Stimulated activated CD4-positive, alpha-beta T cell treated with anti-CD3 and anti-CD28 coated beads, TNF-alpha, amount 100 ng/mL, for 48 hours (primary cell): ENCODE measurements at places on chromosomes 5 and 9.

DNA sequence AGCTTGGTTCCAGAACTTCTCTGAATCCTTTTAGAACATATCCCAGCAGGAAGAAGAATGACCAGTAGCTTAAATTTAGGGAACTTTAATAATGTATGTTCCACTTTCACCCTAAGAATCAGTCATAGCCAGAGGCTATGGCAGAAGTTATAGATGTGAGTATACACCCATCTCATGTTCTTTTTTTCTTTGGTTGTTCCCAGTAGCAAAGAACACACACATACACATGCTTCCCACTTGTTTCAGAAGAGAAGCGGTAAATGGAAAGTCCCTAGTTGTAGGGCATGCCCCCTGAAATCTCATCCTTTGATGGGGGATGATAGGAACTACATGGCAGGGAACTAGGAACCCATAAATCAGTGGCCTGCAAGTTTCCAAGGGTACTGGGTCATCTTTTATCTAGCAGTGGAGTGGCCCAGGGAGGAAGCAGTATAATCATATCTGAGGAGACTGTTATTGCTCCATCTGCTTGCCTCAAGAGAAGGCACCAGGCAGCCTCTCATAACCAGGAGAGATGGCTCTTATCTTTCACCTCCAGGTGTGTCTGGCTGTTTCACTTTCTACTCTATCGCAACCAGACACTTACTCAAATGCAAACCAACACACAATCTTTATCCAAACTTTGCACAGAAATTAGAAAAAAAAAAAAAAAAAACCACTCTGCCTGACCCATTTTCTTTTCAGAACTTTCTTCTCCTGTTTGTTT is 109.5 kb downstream of the SNCAIP start:
- no peak for DNase-seq

GRCh38 chr9:22622815-22623214 is 176.2 kb downstream of the DMRTA1 start:
- DNase-seq = no peak

GRCh38 chr9:136975644-136976043 is 1.7 kb upstream of the PTGDS start:
- DNase-seq = no peak

DNA sequence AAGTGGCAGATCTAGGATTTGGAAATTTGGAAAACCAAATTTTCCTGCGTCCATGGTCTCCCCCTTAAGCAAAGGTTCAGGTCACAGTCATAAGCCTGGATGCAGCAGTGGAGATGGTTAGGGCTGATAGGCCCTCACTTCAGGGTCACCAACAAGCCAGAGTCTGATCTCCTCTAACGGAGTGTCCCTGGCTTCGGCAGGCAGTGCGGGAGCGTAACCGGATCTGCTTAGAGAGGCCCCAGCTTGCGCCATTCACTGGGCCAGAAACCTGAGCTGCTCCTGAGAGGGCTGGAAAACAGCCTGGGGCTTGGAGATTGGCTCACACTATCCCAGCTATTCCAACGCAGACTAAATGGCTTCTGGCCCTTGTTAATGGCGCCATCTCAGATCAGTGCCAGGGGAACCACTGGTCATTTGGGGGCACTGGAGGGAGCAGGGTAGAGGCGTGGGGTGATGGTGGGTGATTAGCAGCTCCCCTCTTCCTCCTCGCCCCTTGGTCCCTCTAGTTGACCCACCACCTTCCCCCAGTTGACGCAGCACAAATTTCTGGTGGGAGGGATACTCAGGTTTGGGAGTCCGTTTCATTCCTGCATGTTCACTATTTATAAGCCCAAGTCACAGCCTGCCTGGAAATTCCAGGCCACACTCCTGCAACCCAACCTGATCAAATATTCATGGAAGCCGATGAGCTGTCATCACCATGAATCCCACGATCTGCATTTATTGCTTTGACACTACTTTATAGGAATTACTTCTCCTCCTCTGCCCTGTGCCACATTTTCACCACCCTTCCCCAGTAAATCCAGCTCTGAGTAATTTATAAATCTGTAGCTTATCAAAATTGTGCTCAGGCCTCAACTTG is 134.6 kb upstream of the CPEB4 start:
- DNase-seq = no peak

GRCh38 chr5:121378559-121379359 is 472.9 kb upstream of the FTMT start:
- DNase-seq = no peak

DNA sequence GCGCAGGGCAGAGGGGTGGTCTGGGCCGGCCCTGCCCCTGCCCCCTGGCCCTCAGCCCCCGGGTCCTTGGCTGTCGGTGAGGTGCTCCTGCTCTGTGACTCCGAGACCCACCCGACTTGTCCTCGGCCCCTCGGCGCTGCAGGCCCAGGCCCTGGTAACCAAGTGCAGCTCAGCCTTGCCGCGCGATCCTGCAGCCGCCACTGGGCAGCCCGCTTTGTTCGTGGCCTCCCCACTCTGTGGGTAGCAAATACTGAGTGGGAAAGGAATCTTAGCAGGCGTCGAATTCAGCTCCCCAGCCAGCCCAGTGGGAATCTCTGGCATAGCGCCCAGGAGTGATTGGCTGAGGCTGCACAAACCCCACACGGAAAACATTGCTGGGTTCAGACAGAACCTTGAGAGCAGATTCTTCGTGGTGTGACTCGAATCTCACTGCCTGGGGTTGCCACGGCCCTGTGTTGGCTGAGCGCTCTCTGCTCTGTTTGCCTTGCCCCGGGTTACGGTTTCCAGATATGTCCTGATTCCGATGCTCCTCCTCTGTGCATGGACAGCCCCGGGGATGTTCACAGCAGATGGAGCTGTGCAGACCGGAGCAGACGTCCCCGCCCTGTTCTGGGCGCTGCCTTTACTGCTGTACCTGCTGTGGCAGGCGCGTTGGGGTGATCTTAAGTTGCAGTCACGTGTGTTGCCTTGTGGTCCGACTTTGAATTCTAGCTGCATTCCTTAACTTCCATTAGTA is 13.4 kb upstream of the EXOC3 start:
- no peak for DNase-seq

DNA sequence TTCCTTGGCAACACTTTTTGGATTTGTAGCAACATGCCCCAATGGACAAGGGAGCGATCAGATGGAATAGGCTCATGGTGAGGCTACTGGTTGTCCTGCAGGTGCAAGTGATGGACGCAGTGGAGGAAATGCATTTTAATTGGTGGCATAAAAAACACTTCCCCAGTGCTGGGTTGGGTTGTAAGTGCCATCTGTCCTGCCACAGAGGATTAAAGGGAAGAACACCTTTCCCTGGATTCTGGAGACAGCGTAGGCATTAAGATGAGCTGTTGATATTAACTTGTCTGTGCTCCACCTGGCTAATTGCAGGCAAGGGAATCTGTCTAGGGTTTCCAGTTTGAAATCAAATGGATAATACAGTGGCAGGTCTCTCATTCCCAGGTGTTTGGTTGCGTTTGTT is 173.4 kb downstream of the ZNF462 start:
- DNase-seq = no peak

GRCh38 chr9:37329576-37329975 is 92.9 kb upstream of the GRHPR start:
- no peak for DNase-seq

DNA sequence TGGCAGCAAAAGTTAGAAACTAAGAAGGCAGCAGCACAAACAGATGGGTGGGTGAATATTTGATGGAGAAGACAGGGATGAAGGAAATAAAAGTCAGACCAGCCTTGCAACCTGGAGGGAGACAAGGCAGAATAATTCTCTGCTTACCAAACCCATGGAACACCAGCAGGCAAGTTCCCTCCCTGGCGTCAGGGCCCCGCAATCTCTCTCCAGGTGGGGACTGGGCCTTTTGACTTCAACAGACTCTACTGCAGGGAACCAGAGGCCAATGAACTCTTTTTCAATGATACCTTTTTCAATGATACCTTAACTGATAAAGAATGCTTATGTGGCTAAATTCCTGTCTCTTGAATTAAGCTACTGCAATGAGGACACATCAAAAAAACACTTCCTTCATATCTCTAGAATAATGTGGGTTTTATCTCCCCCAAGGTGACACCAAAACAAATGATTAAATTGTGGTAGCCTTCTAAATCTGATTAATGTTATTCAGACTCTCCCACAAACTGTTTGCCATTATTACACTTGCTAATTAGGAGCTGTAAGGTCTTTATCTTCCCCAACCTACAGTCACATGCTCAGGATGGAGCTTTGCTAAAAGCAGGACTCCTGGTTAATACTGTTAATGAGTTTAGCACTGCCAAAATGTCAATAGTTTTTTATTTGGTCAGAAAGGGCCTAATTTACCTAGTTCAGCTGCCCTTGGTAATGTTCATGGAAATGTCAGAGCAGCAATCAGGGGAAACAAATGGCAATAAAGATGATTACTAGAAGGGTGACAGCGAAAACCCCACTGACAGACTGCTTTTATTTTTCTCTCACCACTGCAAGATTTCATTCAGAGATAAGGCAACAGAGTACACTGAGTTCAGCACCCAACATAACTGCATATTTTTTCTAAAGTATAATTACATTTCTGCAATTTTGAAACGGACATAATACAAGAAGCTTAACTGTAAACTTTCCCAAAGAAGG is 165.5 kb downstream of the TSSK1B start:
- no peak for DNase-seq

DNA sequence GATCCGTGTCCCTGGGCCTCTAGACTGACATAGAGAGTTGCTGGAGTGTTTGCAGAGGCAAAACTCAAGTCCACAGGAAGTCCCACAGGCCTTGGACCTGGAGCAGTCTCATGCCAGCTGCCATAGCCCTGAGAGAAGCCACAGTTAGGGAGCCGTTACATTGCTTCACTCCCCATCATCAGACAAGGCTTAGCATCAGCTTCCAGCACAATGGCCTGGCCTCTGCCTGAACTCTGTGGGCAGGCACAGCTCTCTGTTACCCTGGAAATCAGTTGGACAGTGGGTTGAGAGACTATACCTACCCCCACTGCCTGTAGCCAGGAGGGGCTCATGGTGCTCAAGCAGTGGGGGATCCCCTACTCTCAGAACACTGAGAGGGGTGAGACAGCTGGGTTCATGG is 16.2 kb upstream of the C9orf72 start:
- DNase-seq = no peak

GRCh38 chr5:428754-429452 is 14.1 kb upstream of the EXOC3 start:
- no peak for DNase-seq

DNA sequence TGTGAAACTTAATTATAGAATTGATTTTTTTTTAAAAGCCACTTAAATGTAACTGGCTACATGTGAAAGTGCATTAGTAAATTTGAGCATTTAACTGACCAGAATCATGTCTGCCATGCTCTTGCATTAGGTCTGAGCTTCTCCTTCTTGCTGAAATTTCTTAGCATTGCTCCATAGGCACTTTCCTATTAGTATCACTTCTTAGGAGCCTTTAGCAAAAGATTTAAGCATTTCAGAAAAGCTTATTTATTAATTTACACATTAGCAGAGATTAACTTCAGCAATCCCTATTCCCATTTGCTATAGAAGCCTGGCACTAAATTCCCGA is 211.0 kb downstream of the SNX18 start:
- no peak for DNase-seq

- DNase-seq = no peak
Measured at GRCh38 chr9:34802916-34803315, 93.0 kb upstream of the CCL21 start.

- no peak for DNase-seq
Measured at GRCh38 chr9:106017198-106017740, 322.9 kb downstream of the TMEM38B start.

- no peak for DNase-seq
Measured at GRCh38 chr9:136255166-136255538, 9.5 kb upstream of the QSOX2 start.

DNA sequence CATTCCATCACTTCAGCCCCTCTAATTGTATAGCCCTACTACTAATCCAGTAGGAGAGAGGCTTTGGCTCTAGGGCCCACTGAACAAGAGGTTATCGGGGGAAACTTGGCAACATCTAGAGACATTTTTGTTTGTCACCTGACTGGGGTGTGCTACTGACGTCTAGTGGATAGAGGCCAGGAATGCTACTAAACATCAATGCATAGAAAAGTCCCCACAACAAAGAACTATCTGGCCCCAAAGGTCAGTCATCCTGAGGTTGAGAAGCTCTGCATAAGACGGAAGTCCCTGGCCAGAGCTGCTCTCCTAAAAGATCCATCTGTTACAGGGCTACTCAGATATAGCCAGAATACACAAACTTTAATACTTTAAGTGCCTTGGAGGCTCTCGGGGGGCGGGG is 570.6 kb upstream of the KLF4 start:
- no peak for DNase-seq

- no peak for DNase-seq
Measured at GRCh38 chr9:27545471-27545870, 15.9 kb upstream of the MOB3B start.

- no peak for DNase-seq
Measured at GRCh38 chr5:93008502-93009207, 572.4 kb downstream of the NR2F1-AS1 start.

GRCh38 chr5:178428341-178429155 is 161.6 kb downstream of the COL23A1 start:
- DNase-seq = no peak

DNA sequence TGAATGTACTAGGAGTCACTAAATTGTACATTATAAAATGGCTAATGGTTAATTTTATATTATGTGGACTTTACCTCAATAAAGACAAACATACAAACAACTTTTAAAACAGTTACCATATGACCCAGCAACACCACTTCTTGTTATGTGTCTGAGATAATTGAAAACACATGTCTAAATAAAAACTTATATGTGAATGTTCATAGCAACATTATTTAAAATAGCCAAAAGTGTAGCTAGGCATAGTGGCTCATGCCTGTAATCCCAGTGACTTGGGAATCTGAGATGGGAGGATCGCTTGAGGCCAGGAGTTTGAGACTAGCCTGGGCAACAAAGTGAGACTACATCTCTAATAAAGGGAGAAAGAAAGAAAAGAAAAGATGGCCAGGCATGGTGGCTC is 22.9 kb downstream of the SLC35A4 start:
- DNase-seq = no peak

DNA sequence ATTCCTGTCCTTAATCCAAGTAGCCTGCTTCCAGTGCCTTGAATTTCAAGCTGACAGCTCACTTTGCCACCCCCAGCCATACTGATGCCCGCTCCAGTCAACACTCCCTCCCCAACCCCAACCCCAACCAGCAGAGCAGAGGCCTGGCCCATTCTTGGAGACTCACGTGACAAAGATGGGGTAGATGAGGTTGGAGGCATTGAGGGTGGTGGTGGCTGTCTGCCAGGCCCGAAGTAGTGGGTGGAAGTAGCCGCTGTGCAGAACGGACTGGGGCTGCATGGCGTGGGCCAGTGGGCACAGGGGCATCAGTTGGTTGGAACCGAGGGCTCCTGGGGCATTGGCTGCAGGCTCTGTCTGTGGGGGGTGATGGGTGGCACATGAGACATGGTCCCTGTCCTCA is 7.8 kb downstream of the ALAD start:
- no peak for DNase-seq
